ENCODE measurements at places on chromosomes 2 and 18.

DNA sequence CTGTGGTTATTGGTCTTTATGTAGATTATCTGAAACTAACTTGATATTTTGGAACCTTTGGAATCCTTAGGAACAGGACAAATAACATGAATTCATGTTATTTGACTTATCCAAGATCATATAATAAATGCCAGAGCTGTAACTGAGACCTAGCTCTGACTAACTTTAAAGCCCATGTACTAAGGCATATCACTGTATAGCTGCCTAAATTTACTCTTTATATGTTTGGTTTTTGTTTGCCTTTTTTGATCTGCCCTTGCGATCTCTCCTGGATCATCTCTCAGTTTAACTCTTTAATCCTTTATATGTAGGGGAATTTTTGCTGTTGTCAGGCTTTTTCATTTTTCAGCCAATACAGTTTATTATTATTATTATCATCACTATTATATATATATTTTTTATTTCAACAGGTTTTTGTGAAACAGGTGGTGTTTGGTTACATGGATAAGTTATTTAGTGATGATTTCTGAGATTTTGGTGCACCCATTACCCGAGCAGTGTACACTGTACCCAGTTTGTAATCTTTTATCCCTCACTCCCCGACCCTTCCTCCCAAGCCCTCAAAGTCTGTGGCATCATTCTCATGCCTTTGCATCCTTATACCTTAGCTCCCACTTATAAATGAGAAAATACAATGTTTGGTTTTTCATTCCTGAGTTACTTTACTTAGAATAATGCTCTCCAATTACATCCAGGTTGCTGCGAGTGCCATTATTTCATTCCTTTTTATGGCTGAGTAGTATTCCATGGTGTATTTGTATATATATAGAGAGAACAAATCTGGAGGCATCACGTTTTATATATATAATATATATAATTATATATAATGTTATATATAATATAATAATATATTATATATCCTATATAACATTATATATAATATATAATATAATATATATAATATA, 48.9 kb downstream of the APLF start:
- DNase-seq, result no peak

GRCh38 chr2:220451438-220451837, 824.0 kb downstream of the SLC4A3 start:
- no peak for DNase-seq

- peak; percentile 35 for DNase-seq
Observed at GRCh38 chr2:131425231-131425941, 50.5 kb upstream of the TUBA3D start.

DNA sequence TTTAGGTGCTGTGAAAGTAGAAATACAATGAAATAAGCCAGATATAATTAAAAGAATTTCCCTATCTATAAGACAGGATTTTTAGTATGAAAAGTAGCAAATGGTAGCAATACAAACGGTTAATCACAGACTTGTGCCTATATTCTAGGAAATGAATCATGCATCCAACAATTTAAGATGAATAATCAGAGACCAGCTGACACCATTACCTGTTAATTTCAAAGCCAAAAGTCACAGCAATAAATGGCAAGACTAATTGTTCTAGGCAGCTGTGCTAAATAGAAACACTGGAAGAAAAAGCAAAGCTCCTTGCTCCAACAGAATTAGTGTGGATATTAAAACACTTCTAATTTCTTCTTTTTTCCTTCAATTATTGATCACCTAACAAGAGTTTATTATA, 35.1 kb upstream of the MPP4 start:
- no peak for DNase-seq

DNA sequence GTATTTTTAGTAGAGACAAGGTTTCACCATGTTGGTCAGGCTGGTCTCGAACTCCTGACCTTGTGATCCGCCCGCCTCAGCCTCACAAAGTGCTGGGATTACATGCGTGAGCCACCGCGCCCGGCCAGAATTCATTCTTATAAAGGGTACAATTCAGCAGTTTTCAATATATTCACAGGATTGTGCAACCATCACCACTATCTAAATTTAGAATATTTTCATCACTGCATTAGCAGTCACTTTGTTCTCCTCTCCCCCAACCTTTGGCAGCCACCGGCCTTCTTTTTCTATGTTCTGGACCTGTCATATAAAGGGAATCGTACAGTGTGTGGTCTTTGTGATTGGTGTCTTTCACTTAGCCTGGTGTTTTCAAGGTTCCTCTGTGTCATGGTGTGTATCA, 40.7 kb downstream of the TCF7L1 start:
- no peak for DNase-seq

DNA sequence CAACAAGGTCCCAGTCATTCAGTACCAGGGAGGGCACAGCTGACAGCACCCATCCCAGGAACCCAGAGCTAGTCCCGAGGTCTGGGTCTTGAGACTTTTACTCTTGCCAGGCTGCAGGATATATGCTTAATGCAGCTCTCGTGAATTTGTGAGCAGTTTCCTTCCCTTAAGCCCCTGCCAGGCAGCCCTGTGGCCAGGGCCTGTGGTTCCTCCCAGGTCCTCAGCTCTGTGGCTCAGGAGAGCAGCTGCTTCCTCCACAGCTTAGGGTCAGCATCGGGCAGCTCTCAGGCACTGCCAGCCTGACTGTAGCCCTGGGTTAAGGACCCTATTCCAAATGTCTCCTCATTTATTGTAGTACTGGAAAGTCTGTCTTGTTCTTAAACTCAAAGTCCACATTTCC, 1384.8 kb downstream of the RPIA start:
- DNase-seq, result no peak

GRCh38 chr2:189234991-189235390, 55.4 kb upstream of the COL5A2 start:
- DNase-seq, result no peak

All from astrocyte of the hippocampus (primary cell).